ENCODE measurements at places on chromosomes 6 and 20.

- no peak for DNase-seq
Measured at GRCh38 chr6:66558189-66558588, 851.2 kb upstream of the EYS start.

DNA sequence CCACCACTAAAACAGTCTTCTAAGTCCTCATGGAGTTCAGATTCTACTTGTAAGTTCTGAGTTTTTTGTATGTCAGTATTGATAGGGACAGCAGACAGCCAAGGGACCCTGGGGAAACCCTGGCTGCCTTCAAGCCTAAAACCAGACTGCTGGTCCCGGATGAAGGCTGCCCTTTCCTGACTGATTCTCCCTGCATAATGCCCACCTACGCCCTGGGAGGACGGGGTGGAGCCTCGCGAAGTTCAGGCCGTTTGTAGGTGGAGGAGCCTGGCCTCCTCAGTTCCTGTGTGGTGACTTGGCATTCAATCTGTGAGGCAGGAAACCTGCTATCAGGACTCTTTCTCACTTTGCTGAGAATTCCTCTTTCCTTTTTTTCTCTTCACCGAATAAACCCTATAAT is 120.3 kb upstream of the LGSN start:
- no peak for DNase-seq

DNA sequence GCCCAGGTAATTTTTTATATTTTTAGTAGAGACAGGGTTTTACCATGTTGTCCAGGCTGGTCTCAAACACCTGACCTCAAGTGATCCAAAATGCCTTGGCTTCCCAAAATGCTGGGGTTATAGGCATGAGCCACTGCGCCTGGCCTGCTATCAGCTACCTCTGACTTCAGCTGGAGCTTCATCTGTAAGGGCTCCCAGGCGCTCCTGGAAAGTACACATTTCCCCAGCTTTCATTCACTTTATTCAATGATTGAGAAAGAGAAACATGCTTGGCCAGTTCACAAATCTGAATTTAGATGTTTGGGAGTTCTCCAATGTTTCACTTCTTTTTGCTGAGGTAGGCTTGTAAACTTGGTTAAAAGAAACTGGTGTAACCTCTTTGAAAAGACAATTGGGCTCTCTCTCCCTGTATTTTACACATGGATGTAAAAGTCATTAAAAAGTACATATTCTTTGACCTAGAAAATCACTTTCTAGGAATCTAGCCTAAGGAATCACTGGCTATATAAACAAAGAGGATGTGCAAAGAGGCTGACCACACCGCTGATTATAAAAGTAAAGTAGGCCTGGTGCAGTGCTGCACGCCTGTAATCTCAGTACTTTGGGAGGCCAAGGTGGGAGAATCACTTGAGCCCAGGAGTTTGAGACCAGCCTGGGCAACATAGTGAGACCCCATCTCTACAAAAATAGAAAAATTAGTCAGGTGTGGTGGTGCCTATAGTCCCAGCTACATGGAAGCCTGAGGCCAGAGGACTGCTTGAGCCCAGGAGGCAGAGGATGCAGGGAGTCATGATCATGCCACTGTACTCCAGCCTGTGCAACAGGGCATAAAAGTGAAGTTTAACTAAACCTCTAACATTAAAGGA is 128.9 kb downstream of the BACH2 start:
- no peak for DNase-seq

DNA sequence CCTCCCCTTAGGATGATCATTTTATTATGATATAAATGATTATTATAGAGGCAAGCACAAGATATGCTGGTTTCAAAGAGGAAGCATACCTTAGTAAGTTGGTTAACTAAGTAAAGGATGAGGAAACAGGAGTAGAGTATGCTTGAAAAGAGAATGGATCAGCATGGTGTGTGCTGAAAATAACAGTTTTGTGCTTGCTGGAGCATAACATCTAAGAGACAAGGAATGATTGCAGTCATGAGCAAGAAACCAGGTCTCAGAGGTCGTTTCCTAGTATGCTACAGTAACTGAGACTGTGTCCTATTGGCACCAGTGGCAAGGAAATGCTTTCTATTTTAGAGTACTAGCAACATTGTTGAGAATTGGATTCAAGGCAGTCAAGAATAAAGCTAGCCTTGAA is 34.1 kb downstream of the CDC40 start:
- DNase-seq: no peak

DNA sequence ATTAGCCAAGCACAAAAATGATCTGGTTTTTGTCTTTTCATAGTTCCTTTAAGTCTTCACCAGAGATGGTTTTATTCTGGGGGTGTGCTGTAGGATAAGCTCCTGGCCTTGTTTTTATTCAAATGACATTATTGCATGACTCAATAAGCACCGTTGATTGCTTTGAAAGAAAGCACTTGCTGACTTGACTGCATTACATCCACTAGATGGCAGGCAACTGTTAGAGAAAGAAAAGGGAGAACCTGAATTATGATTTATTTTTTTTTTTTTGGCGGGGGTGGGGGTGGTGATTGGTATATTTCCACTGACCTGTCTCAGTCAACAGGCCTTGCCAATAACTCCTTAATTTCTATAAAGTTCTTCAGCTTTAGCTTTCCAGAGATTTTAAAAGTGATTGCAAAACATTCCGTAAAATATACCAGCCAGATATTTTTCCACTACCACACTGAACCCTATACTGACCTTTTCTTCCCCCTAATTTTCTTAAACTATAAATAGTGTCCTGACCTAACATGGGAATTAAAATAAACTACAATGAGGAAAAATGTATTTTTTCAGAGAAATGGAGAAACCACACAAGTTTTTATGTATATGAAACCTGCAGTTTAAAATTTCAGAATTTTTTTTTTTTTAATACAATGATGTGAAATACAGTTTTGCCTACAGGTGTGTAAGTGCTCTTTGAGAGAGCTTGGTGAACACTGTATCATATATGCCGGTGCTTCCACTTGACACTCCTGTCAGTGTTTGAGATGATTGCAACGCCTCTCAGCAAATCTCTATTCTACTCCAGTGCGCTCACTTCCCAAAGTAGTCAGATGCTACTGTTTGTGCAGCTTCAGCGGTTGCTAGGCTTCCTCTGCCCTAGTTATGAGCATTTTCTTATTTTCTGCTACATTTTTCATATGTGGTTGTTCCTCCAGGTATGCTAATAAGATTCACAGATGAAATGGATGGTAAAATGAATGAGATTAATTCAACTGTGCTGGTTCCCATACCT is 274.3 kb downstream of the CD109 start:
- no peak for DNase-seq
